ENCODE measurements at places on chromosomes 6 and 20.

DNA sequence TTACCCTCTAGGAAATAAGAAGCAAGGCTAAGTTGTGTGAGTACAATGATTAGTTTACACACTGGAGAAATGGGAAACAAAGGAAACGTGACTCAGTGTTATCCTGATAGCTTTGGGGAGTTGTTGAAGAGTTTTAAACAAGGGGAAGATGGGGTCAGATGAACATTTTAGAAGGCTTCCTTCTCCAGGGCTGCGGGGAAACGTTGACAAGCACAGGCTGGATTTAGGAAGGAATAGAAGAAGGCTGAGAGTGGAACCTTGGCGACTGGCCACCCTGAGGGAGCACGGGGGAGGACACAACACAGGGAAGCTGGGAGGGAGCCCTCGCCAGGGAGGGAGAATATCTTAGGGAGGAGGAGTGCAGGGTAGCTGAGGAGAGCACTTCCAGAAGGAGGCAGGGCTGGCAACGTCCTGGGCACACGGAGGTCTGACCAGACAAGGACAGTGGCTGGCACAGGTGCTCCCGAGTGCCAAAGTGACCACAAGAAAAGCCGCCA is 134.7 kb downstream of the AIG1 start:
- no peak for DNase-seq

- no peak for DNase-seq
Observed at GRCh38 chr6:6005051-6006005, 1.4 kb downstream of the NRN1 start.

DNA sequence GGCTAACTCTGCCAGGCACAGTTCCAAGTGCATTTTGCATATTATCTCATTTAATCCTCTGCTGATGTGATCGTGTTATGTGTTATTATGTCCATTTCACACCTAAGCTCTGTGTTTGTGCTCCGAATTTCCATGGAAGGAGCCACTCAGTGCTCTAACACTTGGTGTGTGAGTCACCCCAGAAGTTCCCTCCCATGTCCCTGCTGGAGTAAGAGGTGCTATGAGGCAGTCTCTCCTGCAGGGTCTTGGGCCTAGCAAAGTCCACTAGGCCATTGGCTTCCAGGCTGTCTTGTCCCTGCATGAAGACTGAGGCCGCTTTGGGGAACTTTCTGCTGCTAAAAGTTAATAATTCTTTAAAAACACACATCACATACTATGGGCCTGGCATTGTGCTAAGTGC is 405.9 kb upstream of the SULF2 start:
- DNase-seq: no peak

GRCh38 chr6:137685798-137686375 is 181.2 kb upstream of the TNFAIP3 start:
- no peak for DNase-seq

DNA sequence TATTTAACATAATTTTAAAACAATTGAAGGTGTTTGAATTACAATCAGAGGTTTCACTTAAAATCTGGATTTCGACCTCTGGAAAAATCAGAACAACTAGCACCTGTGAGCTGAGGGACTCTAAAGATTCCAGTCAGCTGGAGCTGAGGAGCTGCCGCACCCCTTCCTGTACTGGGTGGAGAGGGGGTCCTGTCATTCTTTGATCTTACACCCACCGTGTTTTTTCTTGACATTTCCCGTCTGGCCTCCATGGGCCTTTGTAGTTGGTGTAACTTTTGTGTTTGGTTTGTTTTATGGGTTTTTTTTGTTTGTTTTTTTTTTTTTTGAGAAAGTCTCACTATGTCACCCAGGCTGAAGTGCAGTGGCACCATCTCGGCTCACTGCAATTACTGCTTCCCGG is 17.2 kb downstream of the ARFGEF2 start:
- DNase-seq: no peak

DNA sequence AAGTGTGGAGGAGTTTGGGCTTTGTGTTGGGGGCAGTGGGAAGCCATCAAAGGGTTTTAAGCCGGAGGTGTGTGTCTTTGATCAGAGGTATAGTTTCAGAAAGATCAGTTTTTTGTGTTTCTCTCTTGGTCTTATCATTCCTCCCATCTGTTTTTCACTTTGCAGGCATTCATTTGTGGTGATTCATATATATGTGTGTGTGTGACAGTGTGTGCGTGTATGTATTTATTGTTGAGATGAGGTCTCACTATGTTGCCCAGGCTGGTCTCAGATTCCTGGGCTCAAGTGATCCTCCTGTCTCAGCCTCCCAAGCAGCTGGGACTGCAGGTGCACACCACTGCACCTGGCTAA is 11.1 kb upstream of the SERINC3 start:
- DNase-seq: no peak

- DNase-seq: no peak
Observed at GRCh38 chr6:41724228-41724580, 11.2 kb downstream of the TFEB start.

GRCh38 chr20:18004384-18005031 is 35.7 kb downstream of the MGME1 start:
- DNase-seq: no peak

DNA sequence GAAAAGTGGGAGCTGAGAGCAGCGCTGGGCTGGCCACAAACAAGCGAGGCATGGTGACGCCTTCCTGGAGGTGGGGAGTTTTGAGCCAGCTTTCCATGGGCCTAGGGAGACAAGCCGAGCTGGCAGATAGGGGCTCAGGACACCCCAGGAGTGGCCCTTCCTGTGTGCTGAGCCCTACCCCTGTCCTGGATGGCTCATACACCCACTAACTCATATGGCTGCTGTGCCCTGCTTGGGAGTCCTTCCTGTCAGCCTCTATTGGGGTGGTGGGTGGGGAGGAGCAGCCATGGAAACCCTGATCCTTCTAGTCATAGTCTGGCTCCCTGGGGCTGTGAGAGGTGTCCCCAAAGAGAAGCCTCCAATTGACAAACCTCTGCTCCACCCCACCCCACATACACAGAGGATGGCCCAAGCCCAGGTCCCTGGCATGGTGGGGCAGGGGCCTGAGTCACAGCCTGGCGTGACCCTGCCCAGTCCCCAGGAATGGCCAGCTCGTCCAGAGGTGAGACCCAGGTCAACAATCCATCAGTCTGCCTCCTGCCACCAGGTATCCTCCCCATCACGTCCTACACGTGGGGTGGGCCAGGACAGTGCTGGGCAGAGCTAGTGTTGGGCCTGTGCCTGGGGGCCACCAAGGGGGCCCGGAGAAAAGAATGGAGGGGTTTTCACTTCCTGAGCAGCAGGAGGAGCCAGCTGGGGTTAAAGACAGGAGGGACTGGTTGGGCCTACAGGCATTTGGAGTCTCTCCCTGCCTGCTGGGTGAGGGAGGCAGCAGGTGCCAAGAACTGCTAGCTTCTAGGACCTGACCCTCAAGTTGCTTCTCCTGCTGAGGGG is 52.2 kb downstream of the MRPL14 start:
- no peak for DNase-seq

DNA sequence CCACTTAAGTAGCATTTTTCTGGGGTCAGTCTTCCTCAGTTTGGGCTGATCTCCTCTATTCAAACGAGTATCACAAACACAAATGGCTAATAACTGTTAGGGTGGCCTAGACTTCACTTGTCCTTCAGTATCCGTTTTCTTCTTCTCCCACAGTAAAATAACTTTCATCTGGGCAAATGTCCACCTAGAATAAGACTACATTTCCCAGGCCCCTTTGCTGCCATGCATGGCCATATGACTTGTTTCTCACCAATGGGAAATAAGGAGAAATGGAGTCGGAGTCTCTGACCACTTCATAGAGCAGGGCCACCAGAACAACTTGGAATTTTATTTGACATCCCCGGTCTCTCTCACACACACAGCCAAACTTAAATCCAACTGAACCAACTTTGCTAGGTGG is 51.4 kb downstream of the SULF2 start:
- DNase-seq: no peak

GRCh38 chr6:156910938-156911337 is 133.8 kb downstream of the ARID1B start:
- DNase-seq: no peak

DNA sequence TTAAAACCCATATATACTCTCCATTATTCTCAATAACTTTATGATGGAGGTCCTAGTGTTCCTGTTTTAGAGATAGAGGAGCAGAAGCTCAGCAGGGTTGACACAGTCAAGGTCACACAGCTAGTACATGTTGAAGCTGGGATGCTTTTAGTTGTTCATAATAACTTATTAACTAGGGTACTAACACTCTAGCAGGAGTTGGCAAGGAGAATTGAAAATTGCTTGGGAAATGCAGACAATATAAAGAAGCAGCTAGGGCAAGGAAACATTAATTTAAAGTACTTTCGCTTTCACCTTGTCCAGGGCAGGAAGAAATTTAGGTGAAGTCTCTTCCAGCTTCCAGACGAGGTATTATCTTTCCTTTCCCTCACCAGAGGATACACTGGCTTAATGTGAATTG is 133.7 kb downstream of the RCAN2 start:
- DNase-seq: no peak

- DNase-seq: no peak
Observed at GRCh38 chr6:34144581-34145160, 1.2 kb downstream of the GRM4 start.

DNA sequence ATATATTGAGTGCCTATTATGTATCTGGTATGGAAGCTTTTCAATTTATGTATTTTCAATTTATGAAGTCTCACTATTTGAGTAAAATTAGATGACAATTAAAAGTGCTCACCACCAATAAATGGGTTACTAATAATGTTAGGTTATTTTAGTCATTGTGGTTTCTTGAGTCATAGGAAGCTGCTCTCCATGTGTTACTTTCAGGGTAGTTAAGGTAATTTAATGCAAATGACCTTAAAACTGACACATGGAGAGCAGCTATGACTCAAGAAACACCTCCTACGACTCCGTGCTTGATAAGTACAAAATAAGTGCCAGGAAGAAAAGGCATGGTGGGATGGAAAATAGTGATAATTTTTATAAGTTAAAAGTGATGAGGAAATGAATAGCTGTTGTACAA is 16.5 kb upstream of the TINAG start:
- DNase-seq: no peak

DNA sequence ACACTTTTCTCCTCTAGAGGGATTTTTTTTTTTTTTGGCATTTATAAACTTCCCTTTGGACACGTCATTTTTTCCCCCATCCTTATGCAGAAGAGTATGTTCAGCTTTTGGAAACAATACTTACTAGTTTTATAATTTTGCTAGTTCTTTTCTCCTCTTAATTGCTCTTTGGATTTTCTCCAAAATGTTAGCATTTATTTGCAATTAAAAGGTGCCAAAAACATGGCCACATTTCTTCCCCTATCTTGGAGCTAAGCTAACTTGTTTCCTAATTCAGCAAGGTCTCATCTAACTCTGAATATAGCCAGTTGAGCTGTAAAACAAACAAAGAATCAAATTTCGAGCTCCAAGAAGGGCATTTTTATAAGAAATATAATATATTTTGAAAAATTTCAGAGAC is 39.2 kb upstream of the RNF182 start:
- DNase-seq: no peak

DNA sequence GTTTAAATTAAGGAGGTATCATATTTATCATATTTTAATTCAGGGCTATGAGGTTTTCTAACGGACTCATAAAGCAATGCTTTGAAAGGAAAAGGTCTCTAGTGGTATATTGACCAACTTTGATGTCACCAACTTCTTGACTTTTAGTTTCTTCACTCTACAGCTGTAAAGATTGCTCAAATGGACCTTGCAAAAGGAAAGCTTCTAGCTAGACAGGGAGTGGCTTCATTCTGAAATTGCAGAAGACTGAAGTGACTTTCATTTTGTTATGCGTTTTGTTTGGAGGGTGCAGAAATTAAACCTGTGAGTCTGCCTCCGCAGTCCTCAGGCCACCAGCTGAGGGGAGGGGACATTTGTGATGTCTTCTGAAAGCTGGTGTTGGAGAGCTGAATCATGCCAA is 95.7 kb downstream of the SLC24A3 start:
- DNase-seq: no peak

DNA sequence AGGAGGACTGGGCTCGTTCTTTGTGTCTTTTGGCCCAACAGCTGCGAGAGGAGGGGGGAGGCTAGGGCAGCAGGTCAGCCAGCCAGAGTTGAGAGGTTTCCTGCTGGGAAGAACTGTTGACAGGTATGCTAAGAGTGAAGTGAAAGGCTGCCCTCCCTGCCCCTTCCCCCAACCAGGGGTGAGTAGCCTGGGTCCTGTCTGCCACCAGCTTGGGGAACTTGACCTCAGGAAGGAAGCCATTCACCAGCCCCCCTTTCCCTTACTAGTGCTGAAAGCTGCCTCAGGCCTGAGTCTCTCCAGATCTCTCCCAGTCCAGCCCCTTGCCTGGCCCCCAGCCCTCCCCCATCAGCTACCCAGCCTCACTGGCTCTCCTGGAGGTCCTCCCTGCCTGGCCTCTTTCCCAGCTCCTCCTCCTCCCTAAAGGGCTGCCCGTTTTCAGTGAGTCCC is 20.7 kb upstream of the ZNF76 start:
- no peak for DNase-seq

DNA sequence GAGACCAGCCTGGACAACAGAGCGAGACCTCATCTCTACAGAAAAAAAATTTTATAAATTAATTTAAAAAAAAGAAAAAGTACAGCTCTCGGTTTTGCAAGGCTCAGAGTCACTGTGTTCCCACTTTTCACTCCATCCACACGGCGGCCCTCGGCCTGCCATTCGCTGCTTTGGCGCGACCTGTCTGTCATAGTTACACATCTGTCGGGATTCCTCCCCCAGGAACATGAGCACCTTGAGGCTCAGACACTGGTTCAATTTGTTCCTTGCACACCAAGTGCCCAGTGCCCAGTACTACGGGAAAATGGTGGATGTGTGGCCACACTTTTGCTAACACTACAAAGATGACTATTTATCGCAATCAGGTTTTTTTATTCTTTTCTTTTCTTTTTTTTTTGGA is 8.4 kb downstream of the CTSZ start:
- no peak for DNase-seq

DNA sequence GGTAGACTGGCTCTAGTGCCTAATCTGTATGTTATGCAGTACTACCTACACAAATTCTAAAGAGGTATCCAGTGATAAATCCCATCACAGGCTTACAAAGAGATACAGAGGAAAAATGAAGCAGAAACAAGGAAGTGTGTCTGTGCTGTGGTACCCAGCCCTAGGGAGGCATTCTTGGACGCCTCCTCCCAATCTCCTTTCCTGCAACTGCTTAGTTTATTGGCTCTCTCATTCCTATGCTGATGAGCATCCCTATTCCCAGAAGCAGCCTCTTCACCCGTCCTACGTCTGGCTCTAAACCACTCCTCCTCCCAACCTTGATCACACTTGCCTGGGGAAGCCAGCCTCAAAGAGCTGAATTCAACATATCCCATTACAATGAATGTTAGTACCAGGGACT is 34.5 kb upstream of the TGM6 start:
- DNase-seq: no peak

GRCh38 chr20:40865095-40865494 is 163.5 kb upstream of the TOP1 start:
- DNase-seq: no peak

DNA sequence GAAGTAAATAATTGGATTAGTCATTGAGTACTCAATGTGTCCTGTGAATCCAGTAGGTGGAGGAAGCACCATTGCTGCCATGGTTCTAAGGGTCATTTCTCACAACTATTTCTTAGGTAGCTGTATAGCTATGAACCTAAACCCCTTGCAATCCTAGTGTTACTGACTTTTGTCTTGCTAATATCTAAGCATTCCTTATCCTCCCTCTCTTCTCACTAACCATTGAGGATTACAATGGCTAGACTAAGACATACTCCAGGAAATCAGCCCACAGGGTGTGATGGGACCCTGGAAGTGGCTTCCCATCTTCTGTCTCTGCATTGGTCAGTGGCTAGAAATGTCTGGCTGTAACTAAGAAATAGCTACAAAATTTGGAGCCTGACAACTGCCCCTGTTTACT is 27.3 kb upstream of the FOXA2 start:
- no peak for DNase-seq

GRCh38 chr6:26330859-26331217 is 34.2 kb upstream of the BTN3A2 start:
- DNase-seq: peak; percentile 64

All from NCI-H2081 (cell line).